ENCODE measurements at places on chromosomes 7 and 10.

DNA sequence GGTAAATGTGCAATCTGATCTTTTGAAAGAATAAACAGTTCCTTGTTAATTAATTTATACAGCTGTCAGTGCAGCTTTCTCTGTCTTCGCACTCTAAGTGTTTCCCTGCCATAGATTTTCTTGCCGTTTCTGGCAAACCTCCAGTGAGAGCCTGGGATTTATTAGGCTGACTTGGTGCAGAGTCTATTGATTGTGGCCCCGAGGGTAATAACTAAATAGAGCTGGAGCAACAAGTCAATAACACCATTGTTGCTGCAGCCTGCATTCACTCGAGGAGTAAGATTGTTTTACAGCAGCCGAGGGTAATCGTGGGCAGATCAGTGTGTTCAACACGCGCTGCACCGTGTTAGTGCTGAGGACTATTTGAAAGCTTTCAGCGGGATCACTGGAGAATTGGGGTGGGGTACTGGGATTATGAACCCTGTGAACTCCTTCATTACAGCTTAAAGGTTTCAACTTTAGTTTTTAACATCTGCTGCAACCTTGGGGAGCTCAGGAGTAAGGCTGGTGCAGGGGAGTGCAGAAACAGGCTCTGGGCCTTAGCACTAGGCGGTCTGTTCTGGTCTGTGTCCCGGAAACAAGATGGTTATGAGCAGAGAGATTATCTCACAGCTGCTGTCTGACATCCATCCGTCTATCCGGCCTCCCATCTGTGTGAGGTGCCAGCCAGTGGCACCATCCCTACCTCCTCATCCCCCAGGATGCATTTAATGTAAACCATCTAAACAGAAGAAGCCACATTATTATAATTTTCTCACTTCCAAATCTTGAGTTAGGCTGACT is 174.0 kb upstream of the TCF7L2 start:
- peak; percentile 55 for DNase-seq

DNA sequence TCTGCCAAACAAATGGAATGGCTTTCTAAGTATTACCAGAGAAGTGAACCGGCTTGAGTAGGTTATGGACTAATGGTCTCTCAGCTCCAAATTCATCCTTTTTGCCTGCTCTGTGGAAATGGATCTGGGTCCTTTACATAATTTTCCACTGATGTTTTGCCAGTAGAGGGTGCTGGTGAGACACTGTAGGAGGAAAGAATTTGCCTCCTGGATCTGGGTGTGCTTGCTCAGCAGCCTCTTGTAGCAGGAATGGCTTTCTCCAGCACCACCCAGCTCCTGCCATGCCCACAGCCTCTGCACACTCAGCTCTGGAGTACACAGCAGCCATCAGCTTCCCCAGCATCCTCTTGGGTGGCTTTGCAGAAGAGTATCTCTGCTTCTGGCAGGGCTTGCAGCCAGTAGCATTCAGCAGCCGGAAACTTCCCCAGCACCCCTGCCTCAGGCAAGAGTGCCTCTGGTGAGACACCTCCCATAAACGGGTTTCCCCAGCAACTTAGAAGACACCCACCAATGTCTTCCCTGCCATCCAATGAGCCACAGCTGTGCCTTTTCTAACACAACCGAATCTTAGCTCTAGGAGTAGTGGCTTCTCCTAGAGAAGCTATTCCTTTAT is 235.0 kb upstream of the PLPP4 start:
- peak; percentile 39 for DNase-seq

- DNase-seq = no peak
Observed at GRCh38 chr7:157405914-157406810, 69.4 kb downstream of the DNAJB6 start.

- no peak for DNase-seq
Observed at GRCh38 chr7:73611017-73611555, 13.2 kb downstream of the MLXIPL start.

DNA sequence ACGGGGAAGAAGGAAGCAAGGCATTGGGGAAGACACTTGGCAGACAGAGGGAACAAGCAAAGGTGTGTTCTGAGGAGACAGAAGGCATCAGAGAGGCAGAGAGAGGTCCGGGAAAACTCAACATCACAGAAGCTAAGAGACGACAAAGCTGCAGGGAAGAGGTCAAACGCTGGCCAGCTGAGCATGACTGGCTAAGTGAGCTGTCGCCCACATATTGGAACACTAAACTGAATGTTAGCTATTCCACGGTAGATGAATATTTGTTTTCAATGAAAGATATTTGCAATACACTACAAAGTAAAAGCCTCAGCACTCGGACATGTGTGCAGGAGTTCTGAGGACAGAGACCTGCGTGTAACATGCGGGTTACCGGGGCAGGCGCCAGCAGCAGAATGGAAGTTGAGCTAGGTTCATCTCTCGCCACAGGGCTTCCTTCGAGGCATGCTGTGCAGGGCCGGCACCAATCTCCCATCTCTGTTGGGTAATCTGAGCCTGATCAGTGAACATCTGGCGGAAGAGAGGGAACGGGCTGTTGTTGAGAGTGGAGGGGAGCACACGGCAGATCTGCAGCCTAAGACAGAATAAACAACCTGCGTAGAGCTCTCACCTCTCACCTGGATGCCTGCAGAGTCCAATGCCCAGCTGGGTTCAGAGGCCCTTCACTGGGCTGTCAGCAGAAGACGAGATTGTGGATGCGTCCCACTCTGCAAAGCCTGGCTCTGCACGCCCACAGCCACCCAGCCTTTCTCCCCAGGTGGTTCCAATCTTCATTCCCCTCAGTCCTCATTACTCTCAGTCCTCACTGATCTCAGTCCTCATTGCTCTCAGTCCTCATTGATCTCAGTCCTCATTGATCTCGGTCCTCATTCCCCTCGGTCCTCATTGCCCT is 35.9 kb downstream of the INSIG1 start:
- peak; percentile 90 for DNase-seq

DNA sequence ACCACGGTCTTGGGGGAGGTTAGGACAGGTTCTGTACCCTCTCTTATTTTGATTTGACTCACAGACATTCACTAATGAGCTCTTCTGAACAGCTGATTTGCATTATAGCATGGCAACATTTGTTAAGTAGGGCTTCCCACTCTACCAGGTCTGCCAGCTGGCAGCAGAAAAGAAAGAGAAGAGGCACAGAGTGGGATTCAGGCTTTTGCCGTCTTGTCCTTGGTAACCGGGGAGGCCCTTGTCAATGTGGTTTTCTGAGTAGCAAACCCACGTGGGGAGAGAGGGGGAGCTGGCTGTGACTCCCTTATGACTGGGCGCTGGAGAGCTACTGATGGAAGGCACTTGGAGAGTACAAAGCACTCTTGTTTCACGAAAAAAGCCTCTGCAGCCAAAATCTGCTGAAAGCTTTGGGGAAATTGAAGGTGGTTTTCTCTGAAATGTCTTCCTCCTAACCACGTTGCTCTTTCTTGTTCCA is 355.3 kb upstream of the GALNT17 start:
- no peak for DNase-seq

GRCh38 chr7:5287802-5288201 is 5.1 kb downstream of the SLC29A4 start:
- no peak for DNase-seq

GRCh38 chr10:77835669-77836086 is 90.9 kb downstream of the DLG5 start:
- no peak for DNase-seq

- DNase-seq = no peak
Observed at GRCh38 chr7:5519515-5519928, 95.9 kb upstream of the TNRC18 start.

- no peak for DNase-seq
Observed at GRCh38 chr10:22618078-22618785, 96.1 kb downstream of the PIP4K2A start.

DNA sequence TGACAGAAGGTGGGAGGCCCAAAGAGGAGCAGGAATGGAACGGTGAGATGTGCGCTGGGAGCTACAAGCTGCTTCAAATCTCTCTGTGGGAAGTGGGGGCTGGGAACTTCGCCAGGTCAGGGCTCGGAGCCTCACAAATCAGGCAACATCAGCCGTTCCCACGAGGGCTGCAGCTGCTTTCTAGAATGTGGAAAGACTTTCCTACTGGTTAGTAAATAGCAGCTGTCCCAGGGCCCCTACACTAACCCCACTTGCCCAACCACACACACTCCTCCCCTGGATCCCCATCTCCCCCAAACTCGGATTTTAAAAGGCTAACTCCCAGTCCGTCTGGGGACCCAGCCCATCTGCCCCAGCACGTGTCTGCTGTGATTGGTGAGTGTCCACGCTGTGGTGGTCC is 40.6 kb upstream of the PITRM1 start:
- peak; percentile 52 for DNase-seq

- no peak for DNase-seq
Observed at GRCh38 chr10:48649349-48649944, 35.2 kb upstream of the WDFY4 start.

DNA sequence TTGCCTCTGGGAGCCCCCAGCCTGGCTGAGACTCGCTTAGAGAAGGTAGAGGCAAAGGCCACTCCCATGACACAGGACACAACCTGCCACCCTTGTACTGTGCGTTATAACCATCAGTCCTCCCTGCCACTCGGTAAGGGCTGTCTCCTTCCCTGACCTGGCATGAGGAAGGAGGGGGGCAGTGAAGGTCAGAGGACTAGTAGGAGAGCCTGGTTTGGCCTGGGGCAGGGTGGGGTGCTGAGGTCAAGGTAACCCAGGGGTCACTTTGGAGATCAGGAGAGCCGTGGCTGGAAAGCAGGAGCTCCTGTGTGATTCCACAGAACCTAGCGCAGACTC is 6.9 kb upstream of the TNRC18 start:
- DNase-seq = no peak

DNA sequence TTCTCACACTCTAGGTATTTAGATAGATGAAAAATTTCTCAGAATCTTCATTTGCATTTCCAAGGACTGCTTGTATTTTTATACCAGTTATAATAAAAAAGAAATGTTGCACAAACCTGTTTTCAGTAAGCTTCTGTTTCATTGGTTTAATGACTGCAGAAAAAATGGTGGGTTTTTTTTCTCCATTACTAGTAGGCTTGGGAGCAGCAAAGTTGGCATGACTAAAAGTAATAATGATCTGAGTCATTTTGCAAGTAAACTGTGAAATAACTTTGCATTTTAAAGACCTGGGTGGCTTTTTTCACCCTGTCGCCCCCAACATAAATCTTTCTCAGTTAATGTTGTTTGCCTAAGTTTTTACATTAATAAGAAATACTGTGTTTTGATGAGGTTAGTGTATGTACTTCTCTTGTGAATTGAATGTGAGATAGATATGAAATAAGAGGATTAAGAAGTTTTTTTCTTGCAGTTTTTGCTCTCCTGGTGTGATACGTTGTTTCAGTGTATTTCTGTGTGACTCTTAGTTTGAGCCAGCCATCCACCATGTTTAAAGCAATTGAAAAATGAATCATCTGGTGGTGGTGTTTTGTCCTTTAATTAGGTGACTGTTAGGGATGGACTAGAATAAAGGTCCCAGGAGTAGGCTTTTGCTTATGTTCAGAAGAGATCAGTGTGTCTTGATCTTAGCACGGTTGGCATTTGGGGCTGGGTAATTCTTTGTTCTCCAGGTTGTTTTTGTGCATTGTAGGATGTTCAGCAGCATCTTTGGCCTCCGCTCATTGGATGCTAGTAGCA is 1.8 kb downstream of the GNAI1 start:
- peak; percentile 42 for DNase-seq

DNA sequence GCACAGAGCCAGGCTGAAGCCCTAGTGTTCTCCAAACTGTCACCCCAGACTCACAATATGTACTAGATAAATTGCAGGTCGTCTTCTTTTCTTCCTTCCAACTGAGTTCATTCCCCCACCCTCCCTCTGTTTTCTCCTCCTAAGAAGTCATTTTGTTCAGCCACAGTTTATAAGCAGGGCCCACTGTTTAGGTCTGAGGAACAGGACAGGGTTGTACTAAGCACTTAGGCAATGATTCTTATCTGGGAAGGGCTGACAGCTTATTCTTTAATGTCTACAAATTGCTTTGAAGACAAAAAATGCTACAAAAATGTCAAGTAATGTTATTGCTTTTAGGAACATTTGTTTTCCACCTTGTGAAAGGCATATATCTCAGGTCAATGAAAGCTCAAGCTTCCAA is 59.1 kb downstream of the CDC123 start:
- no peak for DNase-seq

DNA sequence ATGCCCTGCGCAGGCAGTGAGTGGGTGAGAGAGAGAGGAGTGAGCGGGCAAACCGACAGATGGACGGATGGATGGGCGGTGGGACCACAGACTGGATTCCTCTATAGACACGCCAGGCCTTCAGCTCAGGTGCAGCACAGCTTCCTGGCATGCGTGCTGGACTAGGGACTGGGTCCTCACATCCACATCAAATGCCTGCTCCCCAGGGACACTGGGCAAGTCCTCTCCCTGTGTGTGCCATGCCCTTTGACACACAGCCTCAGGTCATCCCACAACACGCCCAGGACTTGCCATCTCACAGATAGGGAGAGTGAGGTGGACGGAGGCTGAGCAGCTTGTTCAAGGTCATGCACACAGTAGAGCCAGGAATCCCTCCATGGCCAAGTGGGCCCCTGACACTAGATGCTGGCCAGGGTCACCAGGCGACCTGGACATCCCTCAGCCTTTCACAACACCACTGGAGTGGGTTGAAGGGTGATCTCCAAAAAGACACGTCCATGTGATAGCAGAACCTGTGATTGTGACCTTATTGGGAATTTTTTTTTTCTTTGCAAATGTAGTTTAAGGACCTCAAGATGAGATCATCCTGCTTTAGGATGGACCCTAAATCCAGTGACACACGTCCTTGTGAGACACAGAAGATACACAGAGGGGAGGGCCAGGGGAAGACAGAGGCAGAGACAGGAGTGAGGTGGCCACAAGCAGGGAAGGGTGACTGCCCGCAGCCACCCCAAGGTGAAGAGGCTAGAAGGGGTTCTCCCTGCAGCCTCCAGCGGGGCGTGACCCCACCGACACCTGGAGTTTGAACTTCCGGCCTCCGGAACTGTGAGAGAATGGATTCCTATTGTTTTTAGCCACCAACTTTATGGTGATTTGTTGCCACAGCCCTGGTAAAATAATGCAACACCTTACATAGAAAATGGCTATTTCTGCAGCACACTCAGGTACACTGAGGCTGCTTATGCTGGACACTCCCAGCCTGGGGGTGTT is 155.0 kb upstream of the CHST15 start:
- no peak for DNase-seq

DNA sequence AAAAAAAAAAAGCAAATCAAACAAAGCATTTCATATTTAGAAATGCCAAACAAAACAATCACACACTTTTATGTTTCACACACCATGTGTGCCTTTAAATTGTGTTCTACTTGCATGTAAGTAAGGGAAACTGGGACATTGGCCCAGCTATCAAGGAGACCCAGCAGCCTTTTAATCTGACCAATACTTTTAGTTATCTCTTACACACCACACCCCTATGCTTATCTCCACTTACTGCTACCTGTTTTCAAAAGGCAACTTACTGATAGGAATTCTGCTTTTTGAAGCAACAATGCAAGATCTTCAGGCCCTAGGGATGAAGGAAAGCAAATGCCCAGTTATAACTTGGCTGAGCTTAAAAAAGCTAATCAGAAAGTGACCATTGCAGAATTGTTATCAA is 1244.8 kb upstream of the SORCS1 start:
- DNase-seq = no peak

GRCh38 chr10:99529591-99530107 is 3.1 kb upstream of the NKX2-3 start:
- peak; percentile 47 for DNase-seq

- DNase-seq = no peak
Observed at GRCh38 chr7:127870231-127870907, 160.9 kb downstream of the LRRC4 start.

GRCh38 chr7:30755384-30756154 is 3.6 kb downstream of the INMT start:
- no peak for DNase-seq

All from NCI-H2171 treated with DMSO at 0.1 percent for 48 hours (cell line).